ENCODE measurements at places on chromosomes 11 and 22.

DNA sequence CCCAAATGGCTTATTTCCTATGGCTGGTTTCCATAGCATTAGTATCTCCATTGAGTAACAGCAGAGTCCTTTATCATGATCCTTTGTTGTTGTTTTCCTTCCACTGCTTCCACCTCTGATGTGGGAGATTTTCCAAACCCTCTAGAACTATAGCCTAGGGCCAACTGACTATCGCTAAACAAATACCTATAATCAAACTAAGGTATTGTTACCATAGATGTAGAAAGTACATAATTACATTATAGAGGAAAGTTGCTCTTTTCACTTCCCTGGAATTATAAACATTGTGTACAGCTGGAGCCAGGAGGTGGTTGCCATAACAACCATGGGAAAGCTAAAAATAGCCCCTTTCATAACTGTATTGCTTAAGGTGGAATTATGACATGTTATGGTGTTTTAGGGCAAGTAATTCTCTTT, 47.0 kb upstream of the ALKBH3 start:
- no peak for DNase-seq

DNA sequence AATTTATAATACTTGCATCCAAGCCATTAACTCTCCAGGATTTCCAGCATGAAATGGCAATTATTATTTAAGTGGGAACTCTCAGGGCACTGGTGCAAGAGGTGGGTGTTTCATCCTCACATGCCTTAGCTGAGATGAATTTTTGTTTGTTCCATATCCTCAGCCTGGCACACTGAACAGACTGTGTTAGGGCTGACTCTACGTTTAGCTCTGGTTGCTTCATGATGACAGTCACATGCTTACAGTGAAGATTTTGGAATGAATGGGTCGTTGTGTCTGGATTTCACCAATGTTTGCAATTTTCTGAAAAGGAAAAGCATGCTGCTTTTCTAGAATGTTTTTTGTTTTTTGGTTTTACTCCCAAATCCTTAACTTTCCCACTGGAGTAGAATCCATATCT, 246.6 kb downstream of the INSC start:
- DNase-seq: no peak

GRCh38 chr22:25359601-25360261, 140.3 kb downstream of the CRYBB2 start:
- DNase-seq: no peak

DNA sequence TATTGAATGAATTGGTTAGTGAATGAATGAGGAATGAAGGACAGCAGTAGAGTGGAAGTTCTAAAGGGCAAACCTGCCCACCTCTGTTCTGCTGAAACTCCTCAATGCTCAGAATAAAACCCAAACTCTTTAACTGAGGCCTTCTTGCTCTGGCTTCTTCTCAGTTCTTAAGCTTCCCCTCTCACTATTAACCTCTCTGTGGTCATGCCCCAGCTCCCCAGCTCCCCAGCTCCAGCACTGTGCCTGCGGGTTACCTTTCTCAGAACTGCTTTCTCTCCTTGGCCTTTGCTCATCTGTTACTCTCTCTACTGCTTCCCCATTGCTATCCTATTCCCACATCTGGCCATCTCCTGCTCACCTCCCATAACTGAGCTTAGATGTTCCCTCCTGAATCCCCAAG, 137.4 kb downstream of the NXPE2 start:
- DNase-seq: no peak
